ENCODE measurements at places on chromosomes 3 and 15. TPM values are rescaled to one million over a fixed set of nuclear protein-coding genes. Genes with fewer than 3 reads are reported as not detected.

DNA sequence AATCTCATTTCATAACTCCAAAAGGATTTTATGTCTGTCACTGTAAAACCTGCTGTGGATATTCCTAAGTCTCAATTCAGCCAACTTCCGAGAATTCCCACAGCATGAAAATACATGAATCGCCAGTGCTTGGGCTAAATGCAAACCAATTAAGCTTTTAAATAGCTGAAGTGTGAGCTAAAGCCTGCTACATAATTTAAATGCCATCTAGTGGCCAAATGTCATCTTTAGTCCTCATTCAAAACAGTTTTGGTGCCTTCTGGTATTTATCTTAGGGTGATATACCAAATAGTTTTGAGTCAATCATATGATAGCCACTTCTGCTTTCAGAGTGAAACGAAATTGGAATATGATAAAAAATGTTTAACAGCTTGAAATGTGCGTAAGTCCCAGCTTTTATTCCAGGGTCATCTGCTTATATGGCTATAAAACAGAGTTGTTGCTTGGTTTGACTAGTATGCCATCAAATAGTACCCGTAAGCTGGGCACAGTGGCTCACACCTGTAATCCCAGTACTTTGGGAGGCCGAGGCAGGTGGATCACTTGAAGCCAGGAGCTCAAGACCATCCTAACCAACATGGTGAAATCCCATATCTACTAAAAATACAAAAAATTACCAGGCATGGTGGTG is 41.8 kb upstream of the CCNL1 start:
- no peak for DNase-seq

- no peak for DNase-seq
Measured at GRCh38 chr3:52931889-52932288, 34.5 kb upstream of the STIMATE start.

DNA sequence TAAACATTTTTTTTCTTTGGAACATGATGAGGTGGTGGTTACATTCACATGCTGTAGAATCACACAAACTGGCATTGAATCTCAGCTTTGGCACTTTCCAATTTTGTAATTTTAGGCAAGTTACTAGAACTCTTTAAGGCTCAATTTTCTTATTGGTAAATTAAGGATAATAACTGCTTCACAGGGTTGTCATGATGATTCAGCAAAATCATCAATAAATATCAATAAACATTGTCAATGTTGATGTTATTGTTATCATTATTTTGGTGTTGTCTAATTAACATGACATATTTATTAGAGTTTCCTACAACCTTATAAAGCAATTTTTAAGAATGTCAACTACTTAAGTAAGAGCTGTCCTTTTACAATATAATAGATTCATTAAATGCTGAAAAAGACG is 1.6 kb downstream of the MDFIC2 start:
- no peak for DNase-seq

GRCh38 chr3:35296533-35296932 is 342.8 kb upstream of the ARPP21 start:
- no peak for DNase-seq

HRG gene
- not detected for total RNA-seq

- no peak for DNase-seq
Measured at GRCh38 chr3:18012436-18012835, 270.0 kb upstream of the TBC1D5 start.

DNA sequence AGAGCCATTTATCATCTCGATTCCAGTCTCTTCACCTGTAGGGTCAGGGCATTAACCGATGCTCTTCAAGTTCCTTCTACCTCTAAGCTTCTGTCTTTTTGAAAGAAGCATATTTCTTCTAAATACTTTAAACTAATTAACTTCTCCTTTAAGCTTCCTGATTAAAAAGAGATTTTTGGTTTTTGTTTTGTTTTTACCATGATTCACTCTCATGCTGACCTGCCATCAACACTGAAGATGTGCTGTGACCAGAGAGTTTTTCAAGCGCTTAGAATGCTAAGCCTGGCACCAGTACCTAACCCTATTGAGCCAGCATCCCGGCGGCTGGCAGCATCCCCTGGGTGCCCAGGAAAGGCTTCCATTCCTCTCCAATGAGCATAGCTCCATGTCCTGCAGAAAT is 89.3 kb downstream of the FOXP1 start:
- no peak for DNase-seq

- DNase-seq: no peak
Measured at GRCh38 chr15:29065571-29065970, 179.8 kb downstream of the APBA2 start.

CFAP161 gene
- total RNA-seq: not detected

DNA sequence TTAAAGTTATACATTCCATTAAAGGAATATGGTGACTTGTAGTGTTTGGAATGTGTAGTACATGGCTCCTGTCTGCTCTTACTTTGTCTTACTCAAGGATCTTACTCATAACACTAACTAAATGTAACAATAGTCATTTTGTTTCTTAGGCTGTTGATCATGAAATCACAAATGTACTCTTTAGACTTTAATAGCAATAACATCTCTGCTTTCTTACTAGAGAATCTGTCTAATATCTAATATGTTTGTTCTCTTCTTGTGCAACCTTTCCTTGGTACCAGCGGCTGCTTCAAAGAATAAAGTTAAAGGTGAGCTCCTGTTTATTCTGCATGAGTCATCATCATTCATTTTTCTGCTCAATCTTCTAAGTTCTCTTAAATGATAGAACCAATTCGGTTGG is 767.5 kb downstream of the CADM2 start:
- DNase-seq: no peak

KCNH8 gene
- 0.40 TPM for total RNA-seq

DNA sequence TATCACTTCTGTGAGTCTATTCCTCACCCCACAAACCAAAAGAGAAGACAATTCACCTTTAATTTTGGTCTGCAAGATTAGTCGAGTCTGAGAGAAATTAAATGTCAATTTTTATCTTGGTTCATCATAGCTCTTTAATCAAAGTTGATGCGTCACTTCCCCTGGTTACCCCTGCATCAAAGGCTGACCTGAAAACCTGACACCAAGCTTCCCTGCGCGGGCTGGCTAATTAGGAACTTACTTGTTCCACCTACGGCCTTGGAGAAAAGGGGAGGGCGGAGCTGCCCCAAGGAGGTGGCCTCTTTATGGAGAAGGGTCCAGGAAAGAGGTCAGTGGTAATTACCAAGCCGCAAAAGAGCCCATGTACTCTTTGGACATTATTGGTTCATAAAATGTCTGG is 218.4 kb downstream of the ARRDC4 start:
- DNase-seq: no peak

RLBP1 gene
- total RNA-seq: not detected
